ENCODE measurements at places on chromosomes 13 and 19.

GRCh38 chr13:24299488-24300114 lies 9.8 kb upstream of the C1QTNF9 start:
- peaks cover 7% of the 10 kb centered on the region for H3K36me3 ChIP-seq
- H3K27ac ChIP-seq: no peak overlapping the region
- H3K27me3 ChIP-seq: no peaks in the 10 kb centered on the region
- H3K4me3 ChIP-seq: no peak overlapping the region

DNA sequence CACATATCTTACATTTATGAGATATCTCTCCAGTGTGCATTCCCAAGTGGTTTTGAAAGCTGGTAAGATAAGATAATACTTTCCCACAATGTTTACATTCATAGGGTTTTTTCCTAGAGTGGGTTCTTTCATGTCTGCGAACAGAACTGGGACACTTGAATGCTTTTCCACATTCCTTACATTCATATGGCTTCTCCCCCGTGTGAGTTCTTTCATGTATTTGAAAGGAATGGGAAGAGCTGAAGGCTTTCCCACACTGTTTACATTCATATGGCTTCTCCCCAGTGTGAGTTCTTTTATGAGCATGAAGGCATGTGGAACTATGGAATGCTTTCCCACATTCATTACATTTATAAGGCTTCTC lies 19.7 kb downstream of the ZNF433 start:
- H3K4me1 ChIP-seq: no peaks in the 10 kb centered on the region
- no peak for DNase-seq
- H3K36me3 ChIP-seq: peaks cover 30% of the 10 kb centered on the region
- no peaks in the 10 kb centered on the region for H3K27me3 ChIP-seq

DNA sequence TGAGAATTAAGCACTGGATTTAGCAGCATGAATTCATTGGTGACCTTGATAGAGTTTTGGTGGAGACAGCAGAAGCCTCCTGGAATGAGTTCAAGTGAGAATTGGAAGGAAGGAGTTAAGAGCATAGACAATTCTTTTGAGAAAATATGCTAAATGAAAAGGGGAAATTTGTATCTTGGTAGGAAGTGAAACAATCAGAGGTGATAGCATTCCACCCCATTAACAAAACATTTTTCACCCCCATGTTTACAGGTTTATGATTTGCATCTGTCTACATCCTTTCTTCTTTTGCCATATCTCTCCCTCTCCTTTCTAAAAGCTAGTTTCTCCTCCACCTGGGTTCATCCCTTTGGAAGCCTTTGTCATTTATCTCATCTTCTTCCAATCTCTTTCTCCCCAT lies 27.5 kb downstream of the LNX2 start:
- H3K4me1 ChIP-seq: no peaks in the 10 kb centered on the region
- no peak for DNase-seq
- no peak overlapping the region for H3K27ac ChIP-seq
- no peaks in the 10 kb centered on the region for H3K27me3 ChIP-seq

DNA sequence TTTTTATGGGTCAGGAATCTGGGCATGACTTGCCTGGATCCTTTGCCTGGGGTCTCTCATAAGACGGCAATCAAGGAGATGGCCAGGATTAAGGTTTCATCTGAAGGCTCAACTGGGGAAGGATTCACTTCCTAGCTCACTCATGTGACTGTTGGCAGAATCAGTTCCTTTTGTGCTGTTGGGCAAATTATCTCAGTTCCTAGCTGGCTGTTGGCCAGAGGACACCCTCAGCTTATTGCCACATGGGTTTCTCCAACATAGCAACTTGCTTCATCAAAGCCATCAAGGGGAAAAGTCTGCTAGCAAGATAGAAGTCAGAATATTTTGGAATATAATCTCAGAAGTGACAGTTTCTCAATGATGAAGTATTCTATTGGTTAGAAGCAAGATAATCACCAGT lies 12.2 kb upstream of the EVI5L start:
- no peak overlapping the region for H3K27ac ChIP-seq
- no peaks in the 10 kb centered on the region for H3K36me3 ChIP-seq
- no peak for DNase-seq
- no peak overlapping the region for H3K4me3 ChIP-seq
- no peaks in the 10 kb centered on the region for H3K4me1 ChIP-seq
- H3K27me3 ChIP-seq: no peaks in the 10 kb centered on the region

DNA sequence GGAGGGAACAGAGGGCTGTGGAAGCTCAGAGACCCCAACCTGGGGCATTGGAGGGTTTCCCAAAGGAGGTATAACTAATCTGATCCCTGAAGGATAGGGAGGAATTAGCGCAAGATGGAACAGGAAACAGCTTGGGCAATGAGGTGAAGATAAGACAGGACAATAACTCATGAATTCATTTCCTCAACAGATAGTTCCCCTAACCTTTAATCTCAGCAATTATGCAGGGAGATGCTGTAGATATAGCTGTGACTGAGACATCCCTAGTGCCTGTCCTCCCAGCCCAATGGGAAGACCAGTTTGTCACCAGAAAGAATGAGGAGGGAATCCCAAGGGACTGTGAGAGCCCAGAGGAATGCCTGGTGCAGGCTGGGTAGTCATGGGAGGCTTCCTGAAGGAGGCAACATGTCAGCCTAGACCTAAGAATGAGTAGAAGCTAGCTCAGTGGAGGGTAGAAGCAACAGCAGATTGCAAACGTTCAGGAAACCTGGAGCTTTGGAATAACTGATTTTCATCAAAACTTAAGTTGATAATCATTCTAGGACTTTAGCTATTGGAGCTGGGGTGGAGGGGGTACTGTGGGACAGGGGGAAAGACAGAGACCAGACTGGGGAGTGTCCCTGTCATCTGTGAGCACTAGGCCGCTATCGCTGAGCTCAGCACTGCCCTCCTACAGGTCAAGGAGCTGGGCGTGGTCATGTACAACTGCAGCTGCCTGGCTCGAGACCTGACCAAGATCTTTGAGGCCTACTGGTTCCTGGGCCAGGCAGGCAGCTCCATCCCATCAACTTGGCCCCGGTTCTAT lies 18.8 kb downstream of the HIPK4 start:
- peaks cover 75% of the 10 kb centered on the region for H3K36me3 ChIP-seq
- H3K27ac ChIP-seq: no peak overlapping the region
- peaks cover 6% of the 10 kb centered on the region for H3K4me1 ChIP-seq
- no peak for DNase-seq
- no peaks in the 10 kb centered on the region for H3K27me3 ChIP-seq

DNA sequence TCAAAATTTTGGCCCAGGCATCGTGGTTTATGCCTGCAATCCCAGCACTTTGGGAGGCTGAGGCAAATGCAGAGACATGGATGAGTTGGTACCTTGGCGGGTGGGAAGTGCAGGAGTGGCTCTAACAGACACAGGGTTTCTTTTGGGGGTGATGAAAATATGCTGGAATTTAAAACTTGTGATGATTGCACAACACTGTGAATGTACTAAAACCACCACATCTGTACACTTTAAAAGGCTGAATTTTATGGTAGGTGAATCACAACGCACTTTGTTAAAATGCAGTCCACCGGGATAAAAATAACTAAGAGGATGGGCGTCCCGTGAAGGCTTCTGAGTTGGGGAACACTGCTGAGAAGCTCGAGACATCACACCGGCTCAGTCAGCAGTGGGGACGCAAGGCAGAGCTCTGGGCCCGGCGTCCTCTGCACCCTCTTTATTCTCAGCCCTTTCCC lies 47.1 kb downstream of the MLLT1 start:
- peaks cover 35% of the 10 kb centered on the region for H3K36me3 ChIP-seq
- DNase-seq: no peak
- peaks cover 9% of the 10 kb centered on the region for H3K4me1 ChIP-seq
- H3K27ac ChIP-seq: peak overlapping the region; percentile 9

GRCh38 chr19:35554076-35554475 lies 8.7 kb downstream of the TMEM147 start:
- H3K4me1 ChIP-seq: peaks cover 3% of the 10 kb centered on the region
- H3K27ac ChIP-seq: no peak overlapping the region
- no peak overlapping the region for H3K4me3 ChIP-seq
- H3K36me3 ChIP-seq: peaks cover 4% of the 10 kb centered on the region

DNA sequence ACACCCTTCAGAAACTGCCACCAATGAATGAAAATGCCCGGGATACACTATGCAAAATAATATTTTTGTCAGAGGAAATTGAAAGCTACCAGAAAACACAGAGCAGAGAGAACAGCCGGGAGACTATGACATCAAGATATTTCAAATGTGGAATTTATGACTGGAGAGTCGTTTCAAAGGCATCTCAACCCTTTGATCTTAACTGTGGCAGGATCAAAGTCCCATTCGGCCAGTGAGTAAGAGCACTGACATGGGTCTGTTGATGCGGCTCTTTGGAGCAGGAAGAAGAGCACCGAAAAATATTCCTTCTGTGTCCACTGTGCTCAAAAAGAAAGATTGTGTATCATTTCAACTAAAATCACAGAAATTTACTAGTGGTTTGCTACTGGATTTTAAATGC lies 201.9 kb downstream of the RFC3 start:
- H3K4me3 ChIP-seq: no peak overlapping the region
- H3K4me1 ChIP-seq: no peaks in the 10 kb centered on the region
- peak; percentile 55 for DNase-seq
- H3K27ac ChIP-seq: peak overlapping the region; percentile 47
- no peaks in the 10 kb centered on the region for H3K27me3 ChIP-seq

GRCh38 chr13:61406275-61406674 lies 9.4 kb downstream of the PCDH20 start:
- H3K4me3 ChIP-seq: no peak overlapping the region
- H3K4me1 ChIP-seq: no peaks in the 10 kb centered on the region
- H3K27ac ChIP-seq: no peak overlapping the region
- DNase-seq: no peak
- no peaks in the 10 kb centered on the region for H3K27me3 ChIP-seq
- H3K36me3 ChIP-seq: no peaks in the 10 kb centered on the region

DNA sequence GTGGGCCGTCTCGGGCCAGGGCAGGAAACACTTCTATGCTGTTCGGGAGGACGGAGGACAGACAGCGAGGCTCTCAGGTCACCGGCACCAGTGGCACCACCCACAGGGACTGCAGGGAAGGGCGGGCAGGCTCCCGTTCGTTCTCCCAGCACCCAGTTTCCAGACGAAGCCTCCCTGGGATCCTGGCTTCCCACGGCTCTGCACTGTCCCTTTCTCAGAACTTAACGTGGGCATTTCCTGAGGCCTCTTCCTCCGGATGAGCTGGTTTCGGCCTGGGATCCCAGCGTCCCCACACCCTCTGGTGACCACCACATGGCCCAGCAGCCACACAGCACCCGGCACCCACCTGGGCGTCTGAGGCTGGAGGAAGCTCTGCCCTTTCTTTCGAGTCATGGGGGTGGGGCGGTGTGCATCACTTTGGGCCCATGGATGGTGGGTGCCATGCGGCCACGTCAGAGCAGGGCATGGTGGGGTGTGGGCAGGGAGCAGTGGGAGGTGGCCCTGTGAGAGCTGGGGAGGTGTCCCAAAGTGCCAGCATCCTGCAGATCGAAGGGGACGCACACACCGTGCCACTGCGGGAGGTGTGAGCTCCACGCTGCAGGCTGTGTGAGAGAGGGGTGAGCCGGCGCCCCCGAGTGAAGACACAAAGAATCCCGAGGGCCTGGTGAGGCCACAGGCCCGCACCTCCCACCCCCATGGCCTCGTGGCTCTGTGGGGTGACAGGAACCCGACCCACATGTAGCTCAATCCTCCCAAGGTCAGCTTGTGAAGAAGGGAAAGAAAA lies 38.7 kb upstream of the GRTP1 start:
- H3K4me1 ChIP-seq: peaks cover 11% of the 10 kb centered on the region
- H3K27ac ChIP-seq: no peak overlapping the region
- H3K36me3 ChIP-seq: no peaks in the 10 kb centered on the region

GRCh38 chr19:56683116-56683515 lies 11.6 kb upstream of the ZNF835 start:
- no peak overlapping the region for H3K27ac ChIP-seq
- no peak overlapping the region for H3K4me3 ChIP-seq
- no peak for DNase-seq
- no peaks in the 10 kb centered on the region for H3K4me1 ChIP-seq
- no peaks in the 10 kb centered on the region for H3K27me3 ChIP-seq

GRCh38 chr13:111115965-111116521 lies 933 bp downstream of the ARHGEF7 start:
- H3K27me3 ChIP-seq: peaks cover 16% of the 10 kb centered on the region
- H3K36me3 ChIP-seq: no peaks in the 10 kb centered on the region
- peak overlapping the region; percentile 68 for H3K4me3 ChIP-seq
- peak; percentile 71 for DNase-seq

- H3K4me1 ChIP-seq: peaks cover 3% of the 10 kb centered on the region
- H3K27ac ChIP-seq: no peak overlapping the region
- DNase-seq: no peak
- no peak overlapping the region for H3K4me3 ChIP-seq
Observed at GRCh38 chr13:102589301-102589822, 7.4 kb upstream of the TPP2 start.
